Spleen (tissue), 13 donors: ENCODE measurements at places on chromosomes 2 and 18. TPM values are rescaled to one million over a fixed set of nuclear protein-coding genes. Genes with fewer than 3 reads are reported as not detected.
A peak's percentile ranks its signal among the peaks of the same experiment; 100 is the strongest.

The NPPC gene
- not detected for total RNA-seq

The SALL3 gene
- total RNA-seq = not detected

- H3K4me1 ChIP-seq = no peaks in the 10 kb centered on the region
- H3K4me3 ChIP-seq = no peak overlapping the region
Observed at GRCh38 chr2:97747716-97748115, 34.3 kb downstream of the ZAP70 start.

The NAT8 gene
- not detected for total RNA-seq

The TSPYL6 gene
- not detected for total RNA-seq

DNA sequence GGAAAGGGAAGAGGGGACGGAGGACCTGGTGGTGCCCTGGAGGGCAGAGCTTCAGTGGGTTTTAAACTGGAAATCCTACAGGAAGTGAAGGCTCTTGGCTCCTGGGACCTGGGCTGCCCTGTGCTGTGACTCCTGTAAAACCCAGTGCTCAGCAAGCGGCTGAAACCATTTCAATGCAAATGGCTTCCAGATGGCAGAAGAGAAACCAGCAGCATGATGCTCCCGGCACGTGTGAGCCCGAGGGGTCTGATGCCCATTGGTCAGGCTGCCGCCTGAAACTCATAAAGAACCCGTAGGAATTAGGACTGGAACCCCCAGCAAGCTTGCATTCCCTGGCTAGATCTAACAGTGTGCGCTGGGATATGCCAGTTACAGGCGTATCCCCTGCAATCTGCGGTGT lies 109.2 kb upstream of the THOC1 start:
- H3K36me3 ChIP-seq = no peaks in the 10 kb centered on the region

The GBX2 gene
- not detected for total RNA-seq

DNA sequence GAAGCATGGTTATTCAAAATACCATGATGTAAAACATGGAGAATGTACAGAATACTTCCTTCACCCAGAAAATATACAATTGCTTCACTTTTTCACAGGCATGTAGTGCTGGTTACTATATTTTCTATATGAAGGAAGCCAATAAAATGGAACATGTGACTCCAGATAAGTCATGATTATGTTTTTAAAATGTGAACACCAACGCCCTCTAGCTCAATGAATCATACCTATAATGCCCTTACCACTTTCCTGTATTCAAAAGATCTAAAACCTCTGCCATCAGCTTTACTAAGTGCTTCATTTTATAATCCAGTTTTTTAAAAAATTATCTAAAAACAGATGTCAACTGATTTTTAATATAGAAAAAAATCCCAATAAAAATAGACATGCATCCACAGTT lies 59.9 kb downstream of the SMAD2 start:
- H3K27me3 ChIP-seq = no peaks in the 10 kb centered on the region
- no peak for DNase-seq
- no peaks in the 10 kb centered on the region for H3K4me1 ChIP-seq
- H3K36me3 ChIP-seq = peaks cover 37% of the 10 kb centered on the region
- H3K27ac ChIP-seq = no peak overlapping the region

- H3K4me1 ChIP-seq = no peaks in the 10 kb centered on the region
- H3K27ac ChIP-seq = no peak overlapping the region
- DNase-seq = peak; percentile 85
- H3K27me3 ChIP-seq = peaks cover 33% of the 10 kb centered on the region
Observed at GRCh38 chr18:37537868-37538525, 27.6 kb downstream of the CELF4 start.

GRCh38 chr2:210422366-210422765 lies 54.2 kb downstream of the LANCL1 start:
- no peaks in the 10 kb centered on the region for H3K36me3 ChIP-seq
- H3K27me3 ChIP-seq = no peaks in the 10 kb centered on the region
- H3K4me1 ChIP-seq = no peaks in the 10 kb centered on the region
- no peak overlapping the region for H3K27ac ChIP-seq

DNA sequence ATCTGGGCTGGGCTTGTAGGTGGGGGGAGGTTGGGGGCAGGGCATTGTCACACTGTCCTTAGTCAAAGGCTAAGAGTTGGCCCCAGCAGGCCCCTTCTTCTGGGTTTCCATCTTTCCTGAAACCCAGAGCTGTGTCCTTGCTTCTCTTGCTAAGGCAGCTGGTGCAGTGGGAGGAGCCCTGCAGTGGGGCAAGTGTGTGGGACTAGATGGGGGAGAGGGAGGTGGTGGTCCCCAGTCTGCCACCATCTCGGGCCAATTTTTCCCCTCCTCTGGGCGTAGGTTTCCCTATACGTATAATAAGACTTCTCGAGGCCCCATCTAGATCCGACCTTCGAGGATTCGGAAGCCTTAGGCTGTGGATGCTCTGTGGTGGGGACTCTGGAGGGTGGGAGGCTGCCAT lies 3.5 kb downstream of the KCNF1 start:
- H3K27me3 ChIP-seq = peaks cover 46% of the 10 kb centered on the region
- DNase-seq = no peak

DNA sequence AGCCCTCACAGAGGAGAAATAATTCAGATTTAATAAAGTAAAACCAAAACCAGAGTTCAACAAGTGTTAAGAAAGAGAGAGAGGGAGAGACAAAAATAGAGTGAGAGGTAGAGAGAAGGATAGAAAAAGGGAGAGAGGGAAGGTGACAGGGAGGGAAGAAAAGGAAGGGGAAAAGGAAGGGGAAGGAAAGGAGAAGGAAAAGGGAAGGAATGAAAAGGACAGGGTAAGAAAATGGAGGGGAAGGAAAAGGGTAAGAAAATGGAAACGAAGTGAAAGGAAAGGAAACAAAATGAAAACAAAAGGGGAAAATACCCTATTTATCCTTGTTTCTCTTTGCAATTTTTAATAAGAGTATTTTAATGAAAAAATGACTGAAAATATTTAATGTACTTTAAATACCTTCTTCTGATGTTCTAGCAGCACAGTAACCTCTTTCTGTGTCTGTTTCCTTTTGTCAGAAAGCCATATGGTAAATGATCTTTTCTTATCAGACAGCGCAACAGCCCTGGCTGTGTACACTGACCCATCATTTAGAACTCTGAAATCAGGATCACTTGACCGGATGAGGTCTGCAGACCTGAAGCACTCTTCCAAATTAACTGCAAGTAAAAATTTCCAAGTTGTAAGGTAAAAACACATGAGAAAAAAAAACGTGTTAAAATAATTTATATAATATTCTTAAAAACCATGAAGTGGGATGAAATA lies 11.8 kb downstream of the DSC3 start:
- no peak for DNase-seq
- no peaks in the 10 kb centered on the region for H3K4me1 ChIP-seq
- H3K27ac ChIP-seq = no peak overlapping the region
- no peak overlapping the region for H3K4me3 ChIP-seq
- H3K36me3 ChIP-seq = no peaks in the 10 kb centered on the region

DNA sequence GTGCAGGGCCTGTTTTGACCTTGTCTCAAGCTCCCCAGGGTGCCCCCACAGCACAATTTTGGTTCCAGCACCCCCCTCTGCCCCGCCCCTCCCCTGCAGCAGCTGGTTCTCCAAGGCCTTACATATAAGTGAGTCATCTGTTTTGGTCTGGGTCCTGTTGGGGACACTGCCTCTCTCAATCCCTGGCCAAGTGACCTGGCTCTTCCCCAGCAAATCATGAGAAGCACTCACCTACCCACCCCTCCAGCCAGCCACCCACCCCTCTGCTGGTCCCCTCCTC lies 90.5 kb downstream of the INHBB start:
- no peak overlapping the region for H3K27ac ChIP-seq
- H3K27me3 ChIP-seq = no peaks in the 10 kb centered on the region
- H3K4me3 ChIP-seq = no peak overlapping the region
- no peaks in the 10 kb centered on the region for H3K36me3 ChIP-seq

DNA sequence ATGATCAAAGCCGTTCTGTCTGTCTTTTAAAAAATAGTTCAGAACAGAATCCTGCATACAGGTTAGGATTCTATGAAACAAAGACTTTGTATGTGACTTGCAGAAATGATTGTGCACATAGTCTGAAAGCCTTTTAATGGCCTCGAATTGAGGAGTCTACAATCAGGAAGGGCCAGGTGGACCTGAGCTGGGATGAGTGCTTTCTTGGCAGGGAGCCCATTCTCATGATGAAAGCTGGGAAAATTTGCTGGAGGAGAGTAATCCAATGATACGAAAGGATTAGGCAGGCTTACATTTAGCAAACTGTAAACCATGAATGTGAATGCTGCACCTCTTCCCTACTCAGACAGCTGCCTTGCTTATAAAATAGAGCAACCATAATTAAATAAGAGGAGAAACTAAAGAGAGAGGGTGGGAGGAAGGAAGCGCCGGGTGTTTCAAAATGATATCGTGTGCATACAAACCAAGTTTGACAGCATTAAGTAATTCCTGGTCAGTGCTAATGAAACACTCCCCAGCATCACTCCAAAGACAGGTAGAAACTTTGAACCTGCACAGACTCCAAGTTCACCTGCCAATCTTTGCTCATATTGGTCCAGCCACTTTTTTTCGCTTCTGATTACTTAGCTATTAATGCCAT lies 23.7 kb upstream of the CXCR4 start:
- no peak for DNase-seq
- H3K36me3 ChIP-seq = no peaks in the 10 kb centered on the region
- H3K27ac ChIP-seq = peak overlapping the region; percentile 93
- peaks cover 74% of the 10 kb centered on the region for H3K4me1 ChIP-seq
- H3K4me3 ChIP-seq = no peak overlapping the region

GRCh38 chr2:100321866-100322820 lies at the start of gene LONRF2:
TSS of gene LONRF2 (minus strand) at chr2:100322501. CDS start at chr2:100322093, 408 bp downstream.
- H3K27ac ChIP-seq = peak within 1 kb of the TSS; percentile 63
- DNase-seq = peak; percentile 69
- H3K36me3 ChIP-seq = no peaks in the 10 kb centered on the region

The INHA gene
- not detected for total RNA-seq

GRCh38 chr2:241720099-241720498 lies 14.3 kb upstream of the D2HGDH start:
- no peak for DNase-seq
- no peaks in the 10 kb centered on the region for H3K27me3 ChIP-seq
- no peaks in the 10 kb centered on the region for H3K36me3 ChIP-seq
- no peaks in the 10 kb centered on the region for H3K4me1 ChIP-seq
- no peak overlapping the region for H3K4me3 ChIP-seq

GRCh38 chr2:160405077-160405867 lies 88.3 kb downstream of the RBMS1 start:
- no peaks in the 10 kb centered on the region for H3K36me3 ChIP-seq
- peak overlapping the region; percentile 98 for H3K27ac ChIP-seq
- peaks cover 53% of the 10 kb centered on the region for H3K4me1 ChIP-seq
- peak overlapping the region; percentile 86 for H3K4me3 ChIP-seq

DNA sequence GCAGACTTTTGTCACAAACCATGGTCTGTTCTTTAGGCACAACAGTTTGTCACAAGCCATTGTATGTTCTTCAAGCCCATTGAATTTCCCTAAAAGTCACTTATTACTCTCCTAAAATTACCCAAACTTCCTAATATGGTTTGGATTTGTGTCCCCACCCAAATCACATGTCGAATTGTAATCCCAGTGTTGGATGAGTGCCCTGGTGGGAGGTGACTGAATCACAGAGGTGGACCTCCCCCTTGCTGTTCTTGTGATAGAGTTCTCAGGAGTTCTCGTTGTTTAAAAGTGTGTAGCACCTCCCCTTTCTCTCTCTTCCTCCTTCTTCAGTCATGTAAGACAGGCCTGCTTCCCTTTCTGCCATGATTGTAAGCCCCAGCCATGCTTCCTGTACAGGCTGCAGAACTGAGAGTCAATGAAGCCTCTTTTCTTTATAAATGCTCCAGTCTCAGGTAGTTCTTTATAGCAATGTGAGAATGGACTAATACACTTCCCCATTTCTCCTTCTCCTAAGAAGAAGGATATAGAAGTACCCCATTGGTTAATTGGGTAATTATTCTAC lies 11.2 kb upstream of the GYPC start:
- peak overlapping the region; percentile 57 for H3K27ac ChIP-seq
- no peaks in the 10 kb centered on the region for H3K27me3 ChIP-seq
- no peak for DNase-seq
- H3K36me3 ChIP-seq = no peaks in the 10 kb centered on the region
- peaks cover 16% of the 10 kb centered on the region for H3K4me1 ChIP-seq

- no peaks in the 10 kb centered on the region for H3K27me3 ChIP-seq
- peak; percentile 41 for DNase-seq
- H3K4me1 ChIP-seq = peaks cover 43% of the 10 kb centered on the region
- H3K27ac ChIP-seq = no peak overlapping the region
Observed at GRCh38 chr18:79942211-79942610, 9.2 kb downstream of the SLC66A2 start.

The ATP6V1B1 gene
- total RNA-seq = not detected

The UPP2 gene
- total RNA-seq = not detected

GRCh38 chr18:68608851-68609490 lies 105.9 kb downstream of the TMX3 start:
- no peak overlapping the region for H3K4me3 ChIP-seq
- DNase-seq = no peak
- H3K27ac ChIP-seq = no peak overlapping the region
- H3K36me3 ChIP-seq = no peaks in the 10 kb centered on the region

DNA sequence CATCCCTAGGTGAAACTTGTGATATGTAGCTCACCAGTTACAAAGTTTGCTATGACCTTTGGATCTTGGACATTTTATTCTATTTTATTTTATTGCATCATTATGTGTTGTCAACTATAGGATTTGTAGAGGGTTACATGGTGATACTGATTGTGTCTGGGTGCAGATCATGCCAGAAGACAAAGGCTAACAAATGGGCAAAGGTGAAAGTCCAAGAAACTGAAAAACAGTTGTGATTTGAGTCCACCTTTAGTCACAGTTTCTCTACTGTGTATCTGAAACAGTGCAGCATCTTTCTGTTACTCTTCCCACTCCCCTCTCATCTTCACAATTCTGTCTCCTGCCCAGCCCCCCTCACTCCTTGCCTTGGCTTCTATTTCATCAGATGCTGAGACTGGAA lies 111.9 kb upstream of the LYPD6 start:
- H3K27me3 ChIP-seq = no peaks in the 10 kb centered on the region
- no peaks in the 10 kb centered on the region for H3K4me1 ChIP-seq
- no peak overlapping the region for H3K4me3 ChIP-seq
- DNase-seq = no peak

- H3K27me3 ChIP-seq = peaks cover 39% of the 10 kb centered on the region
- no peak overlapping the region for H3K4me3 ChIP-seq
- no peaks in the 10 kb centered on the region for H3K36me3 ChIP-seq
- DNase-seq = no peak
Observed at GRCh38 chr18:52337276-52337675, 2.7 kb upstream of the DCC start.

DNA sequence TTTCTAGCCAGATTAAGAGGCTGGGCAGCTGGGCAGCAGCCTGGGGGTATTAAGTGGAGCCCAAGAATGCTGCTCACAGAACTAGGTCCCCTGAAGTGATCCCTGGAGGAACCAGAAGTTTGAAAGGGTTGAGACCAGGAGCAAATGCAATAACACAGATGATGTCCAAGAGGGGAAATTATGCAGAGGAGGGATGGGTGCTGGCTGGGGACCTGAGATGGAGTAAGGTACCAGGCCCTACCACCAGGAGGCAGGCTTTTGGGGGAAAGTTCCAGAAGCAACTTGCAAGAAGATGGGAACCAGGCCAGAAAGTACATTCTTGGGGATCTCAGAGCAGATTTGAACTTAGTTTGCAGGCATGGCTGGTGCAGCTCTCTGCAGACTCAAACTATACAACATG lies 175.1 kb downstream of the NCK2 start:
- peaks cover 10% of the 10 kb centered on the region for H3K4me1 ChIP-seq
- H3K36me3 ChIP-seq = no peaks in the 10 kb centered on the region
- no peak overlapping the region for H3K4me3 ChIP-seq
- DNase-seq = no peak
- no peak overlapping the region for H3K27ac ChIP-seq
